ENCODE measurements at places on chromosomes 7 and 10.
A peak's percentile ranks its signal among the peaks of the same experiment; 100 is the strongest.

GRCh38 chr10:37713132-37713501 is 144.3 kb downstream of the ZNF248 start:
- no peak for DNase-seq

- peak; percentile 20 for DNase-seq
Observed at GRCh38 chr7:113093561-113093960, 6.9 kb upstream of the GPR85 start.

GRCh38 chr7:96167424-96167823 is 154.5 kb downstream of the SLC25A13 start:
- no peak for DNase-seq

DNA sequence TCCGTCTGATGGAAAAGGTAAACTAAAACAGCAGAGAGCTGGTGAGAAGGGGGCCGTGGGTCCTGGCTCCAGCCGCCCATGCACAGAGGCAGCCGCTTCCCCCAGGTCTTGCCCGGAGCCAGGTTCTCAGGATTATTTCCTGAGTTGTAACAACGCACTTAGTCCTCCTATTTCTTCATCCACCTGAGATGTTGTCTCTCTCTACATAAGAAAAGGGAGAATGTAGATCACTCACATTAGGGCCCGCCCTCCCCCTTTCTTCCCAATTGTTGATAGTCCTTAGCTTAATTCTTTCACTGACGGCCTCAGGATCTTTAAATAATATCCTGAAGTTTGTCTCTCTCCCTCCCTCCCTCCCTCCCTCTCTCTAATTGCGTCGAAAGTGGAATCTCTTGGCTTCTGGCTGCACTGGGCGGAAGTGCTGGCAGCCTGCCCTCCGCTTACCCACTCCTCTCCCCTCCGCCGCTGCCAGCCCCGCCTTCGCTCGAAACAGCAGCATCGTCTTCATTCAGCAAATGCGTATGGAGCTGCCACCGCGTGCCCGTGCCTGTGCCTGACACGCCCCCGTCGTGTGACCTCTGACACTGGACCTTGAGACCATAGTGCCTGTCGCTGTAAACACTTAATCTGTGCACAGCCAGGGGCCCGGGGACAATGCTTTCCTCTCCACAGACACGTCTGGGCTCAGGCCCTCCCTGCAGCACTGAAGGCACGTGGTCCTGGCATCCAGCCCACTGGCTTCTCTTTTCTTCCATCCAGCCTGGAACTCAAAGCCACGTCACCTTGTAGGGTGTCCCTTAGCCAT is 174.5 kb upstream of the PPP2R2D start:
- DNase-seq, result peak; percentile 10

- DNase-seq, result no peak
Observed at GRCh38 chr10:27328946-27329345, 88.3 kb upstream of the ACBD5 start.

DNA sequence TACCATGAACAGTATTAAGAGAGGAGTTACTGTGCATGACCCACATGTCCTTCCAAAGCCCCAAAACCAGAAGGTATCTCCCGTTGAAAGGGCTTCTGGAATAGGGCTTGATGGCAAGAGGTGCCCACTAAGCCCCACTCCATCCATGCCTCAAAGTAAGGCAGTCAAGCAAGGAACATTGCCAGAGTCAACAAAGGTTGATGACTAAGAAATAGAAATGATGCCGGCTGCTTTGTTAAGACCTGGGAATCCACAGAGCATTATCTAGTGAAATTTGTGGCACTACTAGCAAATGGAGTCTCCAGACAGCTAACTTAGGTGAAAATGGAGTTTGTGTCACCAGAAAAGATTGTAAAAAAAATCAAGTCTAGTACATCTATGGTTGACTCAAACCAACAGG is 6.2 kb downstream of the SFR1 start:
- no peak for DNase-seq

- DNase-seq, result peak; percentile 81
Observed at GRCh38 chr10:4656576-4657194, 169.3 kb upstream of the AKR1E2 start.

GRCh38 chr7:12475362-12476063 is 71.8 kb upstream of the VWDE start:
- DNase-seq, result no peak

GRCh38 chr10:20962165-20962564 is 65.1 kb upstream of the NEBL start:
- DNase-seq, result no peak

- DNase-seq, result no peak
Observed at GRCh38 chr7:30091491-30091912, 43.3 kb upstream of the MTURN start.

GRCh38 chr7:87575521-87575920 is 25.2 kb downstream of the ABCB1 start:
- DNase-seq, result no peak

DNA sequence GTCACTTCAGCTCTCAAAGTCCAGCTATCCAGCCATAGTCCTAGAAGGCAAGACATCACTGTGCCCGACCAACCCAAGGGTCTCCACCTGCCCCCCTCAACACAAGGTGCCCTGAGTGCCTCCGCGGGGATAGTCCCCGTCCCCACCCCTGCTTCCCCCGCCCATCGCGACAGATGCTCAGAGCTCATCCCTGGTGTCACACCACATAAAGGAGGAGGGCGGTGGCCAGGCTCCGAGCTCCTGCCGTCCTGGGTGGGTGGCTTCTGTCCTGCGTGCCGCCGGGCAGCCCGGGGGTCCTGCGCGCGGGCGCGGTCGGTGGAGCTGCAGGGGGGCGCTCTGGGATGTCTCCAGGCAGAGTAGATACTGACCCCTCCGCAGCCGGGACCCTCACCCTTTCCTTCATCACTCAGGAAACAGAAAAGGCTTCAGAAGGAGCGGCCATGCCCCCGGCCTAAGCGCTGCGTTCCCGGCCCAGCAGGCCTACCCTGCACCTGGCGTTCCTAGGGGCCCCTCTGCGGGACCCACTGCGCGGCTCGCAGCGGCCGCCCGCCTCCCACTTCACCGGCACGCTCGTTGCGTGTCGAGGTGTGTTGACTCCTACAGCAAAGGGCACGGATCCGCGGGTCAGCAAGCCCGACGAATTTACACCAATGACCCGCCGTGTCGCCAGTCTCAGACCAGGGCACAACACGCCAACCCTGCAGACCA is 53.4 kb downstream of the ALOX5 start:
- DNase-seq, result no peak

DNA sequence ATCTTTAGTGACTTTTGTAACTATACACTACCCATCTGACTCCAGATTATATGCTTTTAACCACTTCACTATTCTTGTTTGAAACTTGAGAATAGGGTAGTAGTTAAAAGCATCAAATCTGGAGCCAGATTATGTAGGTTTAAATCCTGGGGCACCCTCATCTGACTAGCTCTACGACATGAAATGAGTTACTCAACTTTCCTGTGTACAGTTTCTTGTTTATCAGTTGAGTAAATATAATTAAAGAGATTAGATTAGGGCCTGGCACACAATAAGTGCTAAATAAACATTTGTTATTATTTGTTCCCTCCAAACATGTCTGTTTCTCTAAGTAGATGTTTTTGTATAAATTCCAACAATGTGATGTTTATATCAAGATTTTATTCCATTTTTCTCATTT is 485.3 kb upstream of the LRRTM3 start:
- no peak for DNase-seq

- no peak for DNase-seq
Observed at GRCh38 chr7:5620459-5620881, 161.0 kb downstream of the RNF216 start.

GRCh38 chr7:142319970-142320369 is 62.1 kb upstream of the PRSS58 start:
- DNase-seq, result peak; percentile 50
